ENCODE measurements at places on chromosomes 2 and 18. TPM values are rescaled to one million over a fixed set of nuclear protein-coding genes. Genes with fewer than 3 reads are reported as not detected.

CKAP2L gene
- total RNA-seq = 0.82 TPM

HOXD9 gene
- total RNA-seq = not detected

GAL3ST2 gene
- 0.56 TPM for total RNA-seq

ASB18 gene
- total RNA-seq = 7.6 TPM

CDH19 gene
- 72.3 TPM for total RNA-seq

AQP12A gene
- not detected for total RNA-seq

DNA sequence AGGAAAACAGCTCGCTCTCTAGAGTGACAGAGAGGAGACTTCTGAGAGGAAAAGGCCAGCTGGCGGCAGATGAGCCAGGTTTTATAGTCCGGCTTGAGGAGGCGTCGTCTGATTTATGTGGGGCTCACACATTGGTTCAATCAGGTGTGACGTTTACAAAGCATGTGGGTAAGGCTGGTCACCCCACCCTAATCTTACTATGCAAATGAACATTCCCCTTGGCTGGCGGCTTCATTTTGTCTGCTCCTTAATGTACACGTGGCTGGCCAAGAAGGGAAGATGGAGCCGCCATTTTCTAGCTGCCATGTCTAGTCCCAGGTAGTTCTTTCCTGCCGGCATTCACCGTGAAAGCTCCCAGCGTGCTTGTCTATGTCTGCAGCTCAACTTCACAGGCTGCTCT is 299.1 kb upstream of the SPRED2 start:
- no peaks in the 10 kb centered on the region for H3K27me3 ChIP-seq
- no peak overlapping the region for H3K27ac ChIP-seq
- no peaks in the 10 kb centered on the region for H3K36me3 ChIP-seq
- DNase-seq = no peak
- H3K4me3 ChIP-seq = no peak overlapping the region
- H3K4me1 ChIP-seq = no peaks in the 10 kb centered on the region

DNA sequence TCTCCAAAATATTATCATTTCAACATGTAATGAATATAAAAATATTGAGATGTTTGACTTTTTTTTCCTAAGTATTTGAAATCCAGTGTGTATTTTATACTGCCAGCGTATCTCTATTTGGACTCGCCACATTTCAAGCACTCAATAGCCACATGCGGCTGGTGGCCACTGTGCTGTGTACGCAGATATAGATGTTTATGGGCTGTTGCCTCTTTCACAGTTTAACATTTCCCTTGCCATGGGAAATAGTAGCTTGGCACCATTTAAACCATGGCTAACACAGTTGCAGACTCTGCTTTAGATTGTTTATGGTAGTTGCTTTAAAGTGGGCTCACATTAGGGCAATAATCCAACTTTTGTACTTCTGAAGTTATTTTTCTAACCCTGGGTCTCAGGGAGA is 136.6 kb upstream of the ITGB6 start:
- no peaks in the 10 kb centered on the region for H3K27me3 ChIP-seq
- no peak for DNase-seq
- H3K27ac ChIP-seq = no peak overlapping the region
- no peak overlapping the region for H3K4me3 ChIP-seq

- H3K36me3 ChIP-seq = no peaks in the 10 kb centered on the region
- H3K4me1 ChIP-seq = no peaks in the 10 kb centered on the region
- H3K4me3 ChIP-seq = no peak overlapping the region
Measured at GRCh38 chr18:26342646-26343045, 116.4 kb downstream of the TAF4B start.

DNA sequence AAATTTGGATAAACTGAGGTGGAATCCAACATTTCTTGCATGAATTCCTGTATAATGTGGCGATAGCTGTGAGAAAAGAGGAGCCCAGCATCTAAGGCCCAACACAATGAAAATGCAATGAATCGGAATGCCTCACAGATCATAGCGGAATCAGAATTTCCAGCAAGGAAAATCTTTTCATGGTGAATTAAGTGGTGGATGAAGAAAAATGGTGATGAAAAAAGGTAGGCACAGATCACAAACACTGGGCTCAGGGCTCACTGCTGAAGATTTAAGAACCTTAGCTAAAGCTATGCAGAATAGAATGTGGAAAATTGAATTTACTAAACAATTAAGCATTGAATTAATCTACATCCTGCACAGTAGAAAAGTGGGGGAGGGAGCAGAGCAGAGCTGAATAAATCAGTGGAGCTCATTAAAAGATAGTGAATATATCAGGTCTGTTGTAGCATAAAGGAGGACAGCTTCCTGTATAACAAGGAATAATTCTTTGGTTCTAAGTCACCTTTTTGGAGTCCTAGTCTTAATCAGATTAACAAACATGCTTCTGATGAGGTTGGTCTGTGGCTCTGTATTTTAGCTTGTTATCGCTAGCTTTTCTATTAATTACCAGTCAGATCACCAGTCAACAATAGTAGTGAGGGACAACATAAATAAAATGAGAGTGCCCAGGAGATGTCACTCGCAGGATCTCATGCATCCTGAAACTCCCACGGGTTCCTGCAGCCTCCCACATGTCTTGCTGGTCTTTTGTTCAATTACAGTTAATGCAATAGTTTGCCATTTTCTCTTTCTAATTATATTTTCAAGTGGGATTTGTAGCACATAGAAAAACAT is 27.0 kb downstream of the MEIS1 start:
- H3K4me3 ChIP-seq = no peak overlapping the region
- no peak overlapping the region for H3K27ac ChIP-seq
- DNase-seq = no peak
- no peaks in the 10 kb centered on the region for H3K36me3 ChIP-seq

DNA sequence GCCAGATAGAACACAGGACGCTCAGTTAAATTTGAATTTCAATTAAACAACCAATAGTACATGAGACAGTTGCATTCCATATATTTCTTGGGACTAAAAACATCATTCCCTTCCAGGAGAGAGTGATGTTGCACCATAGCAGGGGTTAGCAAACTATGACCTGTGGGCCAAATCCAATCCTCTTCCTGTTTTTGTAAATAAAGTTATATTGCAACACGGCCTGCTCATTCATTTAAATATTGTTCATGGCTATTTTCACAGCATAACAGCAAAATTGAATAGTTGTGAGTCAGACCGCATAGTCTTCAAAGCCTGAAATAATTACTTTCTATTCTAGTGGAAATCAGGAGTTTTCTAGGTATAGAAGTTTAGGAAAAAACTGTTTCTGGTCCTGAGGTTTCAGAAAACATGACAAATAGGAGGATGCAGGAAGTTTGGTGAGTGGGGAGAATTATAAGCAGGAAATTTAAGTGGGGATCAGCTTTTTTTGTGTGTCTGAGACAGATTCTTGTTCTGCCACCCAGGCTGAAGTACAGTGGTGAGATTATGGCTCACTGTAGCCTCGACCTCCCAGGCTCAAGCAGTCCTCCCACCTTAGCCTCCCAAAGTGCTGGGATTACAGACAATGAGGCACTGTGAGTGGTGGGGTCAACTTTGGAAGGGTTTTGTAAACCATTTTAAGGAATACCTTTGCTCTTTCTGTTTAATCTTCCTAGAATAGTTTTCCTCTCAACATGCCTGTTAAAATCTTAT is 131.5 kb downstream of the SOCS6 start:
- no peaks in the 10 kb centered on the region for H3K27me3 ChIP-seq
- H3K4me3 ChIP-seq = no peak overlapping the region
- H3K27ac ChIP-seq = no peak overlapping the region
- H3K4me1 ChIP-seq = no peaks in the 10 kb centered on the region

DNA sequence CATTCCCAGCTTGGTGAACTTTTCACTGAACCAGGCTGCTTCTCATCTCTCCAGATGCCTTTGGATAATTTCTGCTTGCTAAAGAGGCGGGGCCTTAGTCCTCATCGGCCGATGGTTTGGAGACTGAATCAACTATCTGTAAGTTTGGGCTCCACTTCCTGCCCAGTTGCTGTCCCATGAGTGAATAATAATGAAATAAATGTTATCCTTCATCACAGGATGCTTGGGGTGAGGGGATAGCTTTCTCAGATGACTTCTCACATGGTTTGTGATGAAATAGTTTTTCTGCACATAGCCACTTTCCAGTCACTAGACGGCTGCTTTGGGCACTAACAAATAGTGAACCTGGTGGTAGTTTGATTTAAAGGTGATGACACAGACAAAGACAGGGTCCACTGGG is 376.6 kb upstream of the TRIB2 start:
- DNase-seq = no peak
- H3K4me3 ChIP-seq = no peak overlapping the region

DNA sequence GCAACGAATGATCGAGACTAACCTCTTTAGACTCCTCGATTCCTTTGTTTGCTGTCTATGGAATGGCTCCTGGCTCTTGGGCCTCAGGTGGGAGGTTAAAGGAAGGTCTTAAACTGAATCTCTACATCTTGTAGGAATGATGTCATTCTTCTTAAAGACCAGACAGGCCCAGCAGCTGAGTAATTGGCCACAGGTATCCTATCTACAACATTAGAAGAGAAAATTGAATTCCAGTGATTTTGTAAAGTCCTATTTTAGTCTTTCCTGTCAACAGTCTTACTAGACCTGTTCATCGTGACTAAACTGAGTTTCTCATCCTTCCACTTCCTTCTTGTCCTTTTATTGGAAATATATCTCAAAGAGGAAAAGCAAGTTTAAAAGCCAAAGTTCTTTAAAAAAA is 274.8 kb downstream of the ALPK2 start:
- H3K27me3 ChIP-seq = no peaks in the 10 kb centered on the region
- no peak for DNase-seq
- H3K4me1 ChIP-seq = no peaks in the 10 kb centered on the region

- DNase-seq = no peak
- H3K27me3 ChIP-seq = no peaks in the 10 kb centered on the region
- H3K36me3 ChIP-seq = no peaks in the 10 kb centered on the region
- H3K4me1 ChIP-seq = no peaks in the 10 kb centered on the region
- no peak overlapping the region for H3K4me3 ChIP-seq
Measured at GRCh38 chr2:58734365-58734764, 493.2 kb upstream of the FANCL start.

DNA sequence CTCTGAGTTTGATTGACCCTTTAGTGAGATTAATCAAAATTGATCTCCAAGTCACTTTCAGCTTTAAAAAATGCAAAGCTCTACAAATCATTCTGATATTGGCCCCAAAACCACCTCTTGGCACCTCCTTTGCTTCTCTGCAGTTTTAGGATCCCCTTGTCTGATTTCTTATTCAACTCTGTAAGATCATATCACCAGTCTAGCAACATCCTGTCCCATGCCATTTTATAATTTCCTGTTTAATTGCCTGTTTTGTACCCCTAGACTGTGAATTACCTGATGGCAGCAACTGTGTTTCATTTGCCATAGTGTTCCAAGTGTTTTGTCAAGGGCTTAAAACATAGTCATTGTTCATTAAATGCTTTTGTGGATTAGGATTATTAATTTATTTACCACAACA is 406.3 kb upstream of the TRIB2 start:
- no peaks in the 10 kb centered on the region for H3K27me3 ChIP-seq
- DNase-seq = no peak
- no peak overlapping the region for H3K27ac ChIP-seq
- no peak overlapping the region for H3K4me3 ChIP-seq
- H3K36me3 ChIP-seq = no peaks in the 10 kb centered on the region

DNA sequence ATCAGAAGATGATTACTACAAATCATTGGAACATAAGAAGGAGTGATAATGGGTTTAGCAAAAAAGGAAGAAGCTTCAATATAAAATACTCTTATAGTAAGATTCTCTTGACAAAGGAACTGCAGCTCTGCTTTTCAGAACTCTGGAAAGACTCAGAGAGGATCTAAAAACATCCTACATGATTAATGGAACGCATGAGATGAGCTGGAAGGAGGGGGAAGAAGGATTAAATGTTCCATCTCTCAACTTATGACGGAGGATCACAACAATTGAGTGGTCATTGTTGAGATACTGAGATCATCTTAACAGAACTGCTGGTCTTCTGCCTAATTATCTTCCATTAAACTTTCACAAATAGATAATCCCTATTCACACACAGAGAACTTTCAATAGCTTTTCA is 267.5 kb upstream of the SLC8A1 start:
- no peak overlapping the region for H3K4me3 ChIP-seq
- DNase-seq = no peak
- H3K36me3 ChIP-seq = no peaks in the 10 kb centered on the region
- no peaks in the 10 kb centered on the region for H3K27me3 ChIP-seq

- H3K27me3 ChIP-seq = no peaks in the 10 kb centered on the region
- no peak overlapping the region for H3K4me3 ChIP-seq
- no peak overlapping the region for H3K27ac ChIP-seq
- no peak for DNase-seq
- H3K36me3 ChIP-seq = no peaks in the 10 kb centered on the region
Measured at GRCh38 chr18:13439461-13439860, 220.9 kb downstream of the LDLRAD4 start.

DNA sequence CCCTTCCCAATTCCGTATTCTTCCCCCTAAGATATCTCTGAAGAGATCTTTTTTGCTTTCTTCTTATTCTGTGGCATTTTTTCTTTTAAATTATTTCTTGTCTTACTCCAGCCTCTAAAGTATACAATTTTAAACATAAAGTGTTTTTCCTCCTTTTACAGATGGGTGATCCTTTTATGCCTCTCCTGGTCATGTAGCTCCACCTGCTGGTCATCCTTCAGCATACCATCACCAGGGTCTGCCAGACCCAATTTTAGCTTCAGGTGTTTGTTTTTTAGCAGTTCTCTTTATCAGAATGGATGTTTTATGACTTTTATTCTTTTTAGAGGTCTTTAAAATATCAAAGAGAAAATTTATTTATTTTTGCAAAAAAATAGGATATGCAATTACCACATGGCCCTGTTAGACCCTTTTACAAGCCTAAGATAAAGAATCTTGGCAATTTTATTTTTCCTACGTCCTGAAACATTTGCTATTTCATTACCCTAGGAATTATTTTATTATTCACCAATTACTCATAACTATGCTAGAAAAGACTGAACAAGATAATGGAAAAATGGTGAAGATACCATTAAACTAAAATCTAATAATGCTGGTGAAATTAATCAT is 55.5 kb downstream of the PIGN start:
- H3K36me3 ChIP-seq = no peaks in the 10 kb centered on the region
- no peaks in the 10 kb centered on the region for H3K27me3 ChIP-seq
- no peak overlapping the region for H3K27ac ChIP-seq
- H3K4me3 ChIP-seq = no peak overlapping the region
- no peaks in the 10 kb centered on the region for H3K4me1 ChIP-seq

DNA sequence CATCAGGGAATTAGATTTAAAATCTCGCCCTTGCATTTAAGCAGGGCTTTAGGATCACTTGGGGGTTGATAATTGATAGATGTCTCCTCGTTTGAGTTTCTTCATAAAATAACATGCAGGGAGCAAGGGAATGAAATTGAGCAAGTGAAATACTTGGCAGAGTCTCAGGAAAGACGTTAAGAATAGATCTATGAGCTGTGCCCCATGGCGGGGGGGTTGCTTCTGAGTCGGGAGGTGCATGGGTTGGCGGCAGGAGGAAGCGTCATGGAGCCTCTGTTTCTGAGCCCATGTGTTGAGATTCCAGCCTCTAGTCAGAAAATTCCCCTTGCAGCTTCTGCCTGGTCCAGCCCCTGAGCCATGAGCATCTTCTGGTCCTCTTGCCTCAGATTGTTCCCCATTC is 82.0 kb downstream of the APOB start:
- H3K4me1 ChIP-seq = no peaks in the 10 kb centered on the region
- no peak for DNase-seq
- H3K36me3 ChIP-seq = no peaks in the 10 kb centered on the region
- no peak overlapping the region for H3K4me3 ChIP-seq
- H3K27me3 ChIP-seq = no peaks in the 10 kb centered on the region

- H3K27ac ChIP-seq = no peak overlapping the region
- DNase-seq = no peak
- H3K4me1 ChIP-seq = no peaks in the 10 kb centered on the region
- no peaks in the 10 kb centered on the region for H3K36me3 ChIP-seq
- H3K27me3 ChIP-seq = no peaks in the 10 kb centered on the region
- H3K4me3 ChIP-seq = no peak overlapping the region
Measured at GRCh38 chr2:62760555-62760954, 55.0 kb downstream of the EHBP1 start.

Data from right atrium auricular region (tissue), 2 donors.